ENCODE measurements at places on chromosomes 2 and 18.

- DNase-seq = no peak
Measured at GRCh38 chr2:141791521-141791920, 339.3 kb downstream of the LRP1B start.

GRCh38 chr18:3624935-3625741 lies 175.2 kb downstream of the TGIF1 start:
- no peak for DNase-seq

DNA sequence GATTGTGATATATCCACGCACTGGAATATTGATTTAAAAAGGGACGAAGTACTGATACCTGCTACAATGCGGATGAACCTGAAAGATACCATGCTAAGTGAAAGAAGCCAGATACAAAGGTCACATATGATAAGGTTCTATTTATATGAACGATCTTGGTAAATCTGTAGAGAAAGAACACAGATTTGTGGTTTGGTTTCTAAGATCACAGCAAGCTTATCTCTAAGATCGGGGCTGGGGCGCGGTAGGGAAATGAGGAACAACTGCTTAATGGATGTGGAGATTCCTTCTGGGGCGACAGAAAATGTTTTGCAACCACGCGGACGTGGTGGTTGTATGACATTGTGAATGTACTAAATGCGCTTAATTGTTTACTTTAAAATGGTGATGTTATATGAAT lies 60.1 kb downstream of the NEDD4L start:
- no peak for DNase-seq

DNA sequence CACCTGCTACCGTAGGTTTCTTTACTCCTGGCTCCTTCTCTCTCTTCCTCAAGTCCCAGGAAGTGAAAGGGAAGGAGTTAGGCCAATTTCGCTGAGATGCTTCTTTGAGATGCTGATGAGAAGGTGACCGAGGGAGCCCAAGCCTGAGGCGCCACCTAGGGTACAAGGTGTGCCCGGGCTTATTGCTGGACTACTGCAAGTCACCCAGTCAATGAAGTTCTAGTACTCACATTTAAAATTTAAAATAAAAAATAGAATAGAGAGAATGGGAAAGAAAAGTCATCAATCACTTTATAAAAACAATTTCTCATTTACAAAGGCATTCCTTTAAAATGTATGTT lies 45.3 kb downstream of the ACAA2 start:
- DNase-seq = peak; percentile 75

- DNase-seq = no peak
Measured at GRCh38 chr2:165927353-165927752, 26.2 kb downstream of the TTC21B start.

GRCh38 chr2:54763636-54764291 lies 40.3 kb downstream of the EML6 start:
- no peak for DNase-seq

All from right forelimb (tissue), 1 donor.